ENCODE measurements at places on chromosomes 1 and 21.
A peak's percentile ranks its signal among the peaks of the same experiment; 100 is the strongest.

- DNase-seq = no peak
These were observed 218.8 kb downstream of the ADGRL2 start for GRCh38 chr1:82019508-82019907.

DNA sequence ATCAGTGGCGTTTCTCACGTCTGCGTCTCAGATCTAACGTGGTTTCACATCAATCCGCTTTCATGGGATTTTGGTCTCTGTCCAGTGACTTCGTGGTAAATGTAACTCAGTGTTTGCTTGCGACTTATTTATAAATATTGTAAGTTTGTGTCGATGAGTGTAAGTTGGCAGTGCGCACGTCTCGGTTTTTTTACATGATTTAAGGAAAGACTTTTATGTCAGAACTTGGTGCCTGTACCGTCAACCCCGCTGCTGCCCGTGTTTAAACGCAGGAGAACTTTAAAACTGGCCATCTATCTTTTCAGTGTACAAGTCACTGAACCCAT, 1.5 kb downstream of the B3GALT6 start:
- no peak for DNase-seq

DNA sequence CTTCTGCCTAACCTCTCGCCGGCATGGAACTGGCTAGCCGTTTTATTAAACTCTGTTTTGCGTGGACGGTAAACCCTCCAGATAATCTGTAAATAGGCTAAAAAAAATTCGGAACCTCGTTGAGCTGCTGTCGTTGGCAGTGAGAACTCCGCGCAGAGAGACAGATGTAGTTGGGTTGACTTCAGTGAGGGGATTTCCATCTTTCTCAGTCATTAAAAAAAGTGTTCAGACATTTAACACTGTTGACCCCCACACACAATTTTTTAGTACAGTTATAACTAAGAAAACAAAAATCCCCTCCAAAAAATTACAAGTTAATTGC, 464 bp downstream of the PARK7 start:
- no peak for DNase-seq

GRCh38 chr1:168320800-168321450, 40.2 kb downstream of the TBX19 start:
- DNase-seq = peak; percentile 26

- DNase-seq = no peak
These were observed 25.8 kb upstream of the PPP1R8 start for GRCh38 chr1:27804791-27805190.

GRCh38 chr1:107777664-107778047, 187.3 kb downstream of the VAV3 start:
- no peak for DNase-seq

DNA sequence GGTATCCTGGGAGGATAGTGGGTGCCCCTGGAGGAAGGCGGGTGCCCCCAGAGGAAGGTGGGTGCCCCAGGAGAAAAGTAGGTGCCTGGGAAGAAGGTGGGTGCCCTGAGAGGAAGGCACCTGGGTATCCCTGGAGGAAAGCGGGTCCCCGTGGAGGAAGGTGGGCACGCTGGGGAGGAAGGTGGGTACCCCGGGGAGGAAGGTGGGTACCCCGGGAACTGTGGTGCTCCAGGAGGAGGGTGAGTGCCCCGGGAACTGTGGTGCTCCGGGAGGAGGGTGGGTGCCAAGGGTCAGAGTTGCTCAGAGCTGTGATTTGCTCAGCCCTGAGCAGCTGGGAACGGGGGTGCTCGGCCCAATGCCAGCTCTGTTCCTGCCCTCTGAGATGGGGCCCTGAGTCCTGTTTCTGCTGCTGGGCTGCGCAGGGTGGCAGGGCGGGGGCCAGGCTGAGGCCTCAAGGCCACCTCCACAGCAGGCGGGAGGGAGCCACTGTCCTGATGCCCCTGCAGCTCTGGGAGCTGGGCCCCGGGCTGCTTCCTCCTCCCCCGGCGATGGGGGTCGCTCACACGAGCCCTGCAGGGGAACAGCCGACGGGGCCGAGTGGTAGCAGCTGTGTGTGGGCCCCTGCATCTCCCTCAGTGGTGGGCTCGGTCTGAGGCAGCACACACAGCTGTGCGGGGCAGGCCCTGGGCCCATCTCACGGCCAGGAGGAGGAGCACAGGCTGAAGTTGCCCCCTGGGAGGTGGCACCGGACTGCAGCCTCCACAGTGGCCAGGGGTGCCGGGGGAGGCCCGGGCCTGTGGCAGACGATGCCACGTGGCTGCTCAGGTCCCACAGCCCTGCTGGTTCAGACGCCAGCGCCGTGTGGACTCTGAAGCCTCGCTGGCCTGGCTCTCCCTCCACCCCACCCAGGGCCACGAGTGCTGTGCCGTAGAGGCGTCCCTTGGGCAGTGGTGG, 57.4 kb downstream of the SLX9 start:
- DNase-seq = no peak

DNA sequence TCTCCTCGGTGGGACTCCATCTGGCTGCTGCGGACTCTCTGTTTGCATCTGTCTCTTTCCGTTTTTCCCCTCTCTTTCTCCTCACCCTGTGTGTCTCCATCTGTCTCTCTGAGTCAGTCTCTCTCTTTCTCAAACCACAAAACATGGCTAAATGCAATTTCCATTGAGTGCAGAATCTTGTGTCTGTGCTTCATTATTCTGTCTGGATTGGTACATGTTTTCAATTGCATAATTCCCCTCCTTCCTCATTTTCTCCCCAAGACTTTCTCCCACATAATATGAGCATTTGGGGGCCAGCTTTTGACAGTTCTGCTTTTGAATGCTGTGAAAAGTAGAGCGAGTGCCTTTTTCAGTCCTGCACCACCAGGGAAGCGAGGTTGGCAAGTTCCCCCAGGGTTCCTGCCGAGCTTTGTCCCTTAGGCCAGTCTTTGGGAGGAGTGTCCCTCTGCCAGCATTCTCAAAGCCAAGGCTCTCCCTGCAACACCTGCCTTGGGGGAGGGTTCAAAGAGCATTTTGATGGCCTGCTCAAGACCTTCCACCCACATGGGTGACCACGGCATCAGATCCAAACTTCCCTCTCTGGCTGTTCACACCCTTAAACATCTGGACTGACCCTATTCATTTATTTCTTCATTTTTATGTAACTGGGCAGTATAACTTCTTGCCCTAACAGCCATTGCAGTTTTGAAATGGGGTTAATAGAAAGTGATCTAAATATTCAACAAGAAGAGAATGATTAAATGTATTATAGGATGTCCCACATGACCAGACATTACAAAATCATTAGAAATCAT, 32.8 kb upstream of the SCMH1 start:
- peak; percentile 27 for DNase-seq

GRCh38 chr1:54611621-54612020, 11.7 kb downstream of the FAM151A start:
- no peak for DNase-seq

DNA sequence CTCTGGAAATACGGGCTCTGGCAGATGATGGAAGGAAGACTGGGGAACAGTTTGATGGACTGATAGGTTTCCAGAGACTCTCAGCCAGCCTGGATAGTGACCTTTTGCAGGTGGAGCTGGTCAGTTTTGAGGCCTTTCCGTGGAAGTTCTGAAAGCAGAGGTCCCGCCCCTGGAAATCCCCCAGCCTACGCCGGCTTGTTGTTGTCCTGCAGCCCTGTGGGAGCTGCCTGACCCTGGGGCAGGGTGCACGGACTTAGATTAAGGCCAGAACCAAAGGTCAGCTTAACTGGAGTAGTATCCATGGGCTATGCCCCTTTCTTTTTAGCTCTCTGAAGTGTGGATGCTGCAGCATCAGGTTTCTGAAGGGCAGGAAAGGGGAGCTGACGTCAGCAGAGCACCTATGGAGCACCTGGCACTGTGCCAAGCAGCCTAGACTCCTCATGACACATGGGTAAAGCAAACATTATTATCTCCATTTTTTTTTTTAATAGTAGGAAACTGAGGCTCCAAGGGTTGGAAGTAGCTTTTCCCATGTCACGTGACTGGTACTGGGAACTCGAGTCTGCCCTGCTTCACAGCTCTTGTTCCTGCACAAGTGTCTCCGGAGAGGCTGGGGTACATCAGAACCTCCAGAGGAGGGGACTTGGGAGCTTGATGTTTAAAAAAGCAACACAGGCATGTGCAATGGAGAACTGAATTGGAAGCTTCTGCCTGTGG, 38.5 kb downstream of the IER5 start:
- no peak for DNase-seq

DNA sequence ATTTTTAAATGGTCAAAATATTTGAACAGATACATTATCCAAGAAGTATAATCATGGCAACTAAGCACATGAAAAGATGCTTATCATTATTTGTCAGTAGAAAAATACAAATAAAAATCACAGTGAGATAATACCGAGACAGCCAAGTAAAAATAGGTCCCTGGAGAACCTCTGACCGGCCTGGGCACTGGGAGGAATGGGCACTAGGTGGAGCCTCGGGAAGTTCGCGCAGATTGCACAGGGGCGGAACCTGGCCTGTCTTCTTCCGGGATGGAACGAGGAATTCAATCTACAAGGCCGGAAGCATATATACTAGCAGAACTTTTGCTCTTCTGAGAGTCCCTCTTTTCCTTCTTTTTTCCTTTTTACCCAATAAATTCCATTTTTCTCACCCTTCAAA, 148.5 kb upstream of the CHRM3 start:
- DNase-seq = no peak

GRCh38 chr1:41640756-41641474, 156.4 kb upstream of the EDN2 start:
- no peak for DNase-seq

DNA sequence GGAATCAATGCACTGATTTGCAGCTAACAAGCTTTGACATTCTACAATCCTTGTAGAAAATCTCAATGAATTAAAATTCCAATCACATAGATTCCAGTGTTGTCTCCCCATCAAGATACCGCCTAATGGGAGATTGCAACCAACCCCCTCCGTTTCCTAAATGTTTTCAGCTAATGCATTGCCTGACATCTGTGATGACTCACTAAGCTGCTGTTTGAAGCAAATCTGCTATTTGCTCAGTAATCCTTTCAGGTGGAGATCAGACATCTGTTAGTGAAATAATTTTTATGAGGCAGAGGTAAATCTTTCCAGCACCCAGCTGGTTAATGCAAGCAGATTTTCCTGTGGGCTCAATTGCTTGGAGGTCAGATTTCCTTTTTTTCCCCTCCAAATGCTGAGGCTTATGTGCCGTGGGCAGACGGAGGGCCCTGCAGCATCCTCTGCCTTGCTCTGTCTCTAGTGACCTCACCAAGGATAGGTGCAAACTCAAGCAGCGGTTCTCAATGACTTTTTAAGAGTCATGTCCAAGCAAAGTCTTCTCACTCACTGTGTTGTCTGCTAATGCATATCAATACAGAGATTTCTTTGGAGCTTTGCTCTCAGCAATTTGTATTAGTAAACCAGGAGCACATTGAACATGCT, 91.1 kb upstream of the RAB3GAP2 start:
- DNase-seq = peak; percentile 9

DNA sequence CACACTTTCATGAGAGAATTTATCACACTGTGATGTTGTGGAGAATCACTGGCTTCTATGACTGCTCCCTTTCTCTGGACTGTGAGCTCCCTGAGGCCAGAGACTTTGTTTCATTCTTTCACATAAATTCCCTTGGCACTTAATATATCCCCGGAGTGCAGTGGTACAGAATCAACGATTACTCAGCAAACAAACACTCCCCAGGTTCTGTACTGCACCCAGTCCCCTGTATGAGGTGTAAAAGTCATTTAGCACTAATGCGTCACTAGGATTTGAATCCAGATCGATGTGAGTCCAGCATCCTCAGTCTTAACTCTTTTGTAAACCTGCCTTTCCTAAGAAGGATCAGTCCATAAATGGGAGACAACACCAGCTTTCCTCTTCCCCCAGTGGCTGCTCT, 6.8 kb upstream of the UTP25 start:
- no peak for DNase-seq

- no peak for DNase-seq
These were observed 30.0 kb downstream of the PRKACB start for GRCh38 chr1:84174051-84174556.

- DNase-seq = peak; percentile 76
These were observed 13.7 kb downstream of the KIAA1614 start for GRCh38 chr1:180926164-180926981.

DNA sequence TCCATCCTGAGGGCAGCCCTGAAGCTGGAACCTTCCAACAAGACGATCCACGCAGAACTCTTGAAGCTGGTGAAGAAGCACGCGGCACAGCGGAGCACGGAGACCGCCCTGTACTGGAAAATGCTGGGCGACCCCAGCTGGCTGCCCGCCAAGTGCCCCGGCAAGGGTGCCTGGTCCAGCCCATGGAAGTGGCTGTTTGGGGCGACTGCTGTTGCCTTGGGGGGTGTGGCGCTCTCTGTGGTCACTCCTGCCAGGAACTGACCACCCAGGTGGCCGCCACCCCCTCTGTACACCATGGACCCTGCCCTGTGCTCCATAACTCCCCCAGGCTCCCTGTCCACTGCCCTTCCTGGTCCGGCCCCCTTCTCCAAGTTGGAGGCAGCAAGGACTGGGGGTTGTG, 90.8 kb downstream of the PPP1R12B start:
- no peak for DNase-seq

- DNase-seq = peak; percentile 50
These were observed 24.5 kb downstream of the KIAA0319L start for GRCh38 chr1:35532497-35533223.

DNA sequence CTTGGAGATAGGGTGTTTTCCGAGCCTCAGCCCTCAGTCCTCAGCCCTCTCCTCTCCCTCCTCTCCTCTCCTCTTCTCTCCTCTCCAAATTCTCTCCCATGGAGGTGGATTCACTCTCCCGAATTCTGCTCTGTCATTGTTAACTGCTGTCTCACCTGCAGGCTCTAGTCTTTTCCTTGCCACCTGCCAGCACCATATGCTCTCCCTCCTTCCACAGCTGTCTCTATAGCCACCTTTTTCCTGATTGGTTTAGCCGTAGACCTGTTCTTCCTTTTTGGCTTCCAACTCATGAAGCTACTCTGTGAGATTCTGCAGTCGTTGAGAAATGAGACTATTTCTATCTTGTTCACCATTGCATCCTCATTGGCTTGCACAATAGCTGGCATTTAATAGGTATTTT, 19.7 kb downstream of the COG2 start:
- no peak for DNase-seq
